ENCODE measurements at places on chromosomes 7 and 10.

DNA sequence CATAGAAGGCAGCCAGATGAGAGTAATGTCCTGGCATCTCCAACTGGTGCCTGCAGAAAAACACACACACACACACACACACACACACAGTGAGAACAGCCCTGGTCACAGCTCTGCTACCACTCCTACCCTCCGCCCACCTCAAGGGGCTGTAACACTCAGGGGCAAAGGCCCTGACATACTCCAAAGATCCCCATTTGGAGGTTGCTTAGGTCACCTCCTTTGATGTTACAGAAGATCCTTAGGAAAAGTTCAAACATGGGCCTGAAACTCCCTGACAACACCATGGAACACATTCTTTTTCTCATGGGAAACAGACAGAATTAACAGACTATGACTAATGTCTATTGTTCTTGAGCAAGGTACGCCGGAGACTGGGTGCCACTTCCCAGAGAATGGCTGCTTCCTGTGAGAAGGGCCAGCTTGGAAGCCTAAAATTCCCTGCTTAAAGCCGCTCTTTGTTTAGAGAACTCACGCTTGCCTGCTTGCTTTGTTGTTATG is 27.7 kb downstream of the DENND11 start:
- H3K27ac ChIP-seq = peak overlapping the region; percentile 24
- peaks cover 15% of the 10 kb centered on the region for H3K4me1 ChIP-seq
- no peak for DNase-seq
- peaks cover 14% of the 10 kb centered on the region for H3K36me3 ChIP-seq

- DNase-seq = no peak
- peaks cover 5% of the 10 kb centered on the region for H3K4me1 ChIP-seq
- H3K27me3 ChIP-seq = no peaks in the 10 kb centered on the region
- H3K36me3 ChIP-seq = no peaks in the 10 kb centered on the region
- no peak overlapping the region for H3K27ac ChIP-seq
These were observed 215.6 kb downstream of the TCF7L2 start for GRCh38 chr10:113165673-113166072.

- no peak for DNase-seq
- no peaks in the 10 kb centered on the region for H3K4me1 ChIP-seq
- no peak overlapping the region for H3K27ac ChIP-seq
These were observed 58.9 kb upstream of the CC2D2B start for GRCh38 chr10:95848841-95849240.

GRCh38 chr7:24709585-24710360 is 47.5 kb downstream of the GSDME start:
- H3K27ac ChIP-seq = no peak overlapping the region
- no peak for DNase-seq
- H3K4me1 ChIP-seq = no peaks in the 10 kb centered on the region

- no peak overlapping the region for H3K27ac ChIP-seq
- peaks cover 3% of the 10 kb centered on the region for H3K27me3 ChIP-seq
- no peak for DNase-seq
These were observed 107.0 kb downstream of the PTPN20 start for GRCh38 chr10:47018026-47018735.

All from activated naive CD4-positive, alpha-beta T cell treated with anti-CD3 and anti-CD28 coated beads for 36 hours (primary cell).